ENCODE measurements at places on chromosomes 16 and 17.

- DNase-seq = peak; percentile 74
Observed at GRCh38 chr16:88731699-88732098, 25.4 kb downstream of the CTU2 start.

DNA sequence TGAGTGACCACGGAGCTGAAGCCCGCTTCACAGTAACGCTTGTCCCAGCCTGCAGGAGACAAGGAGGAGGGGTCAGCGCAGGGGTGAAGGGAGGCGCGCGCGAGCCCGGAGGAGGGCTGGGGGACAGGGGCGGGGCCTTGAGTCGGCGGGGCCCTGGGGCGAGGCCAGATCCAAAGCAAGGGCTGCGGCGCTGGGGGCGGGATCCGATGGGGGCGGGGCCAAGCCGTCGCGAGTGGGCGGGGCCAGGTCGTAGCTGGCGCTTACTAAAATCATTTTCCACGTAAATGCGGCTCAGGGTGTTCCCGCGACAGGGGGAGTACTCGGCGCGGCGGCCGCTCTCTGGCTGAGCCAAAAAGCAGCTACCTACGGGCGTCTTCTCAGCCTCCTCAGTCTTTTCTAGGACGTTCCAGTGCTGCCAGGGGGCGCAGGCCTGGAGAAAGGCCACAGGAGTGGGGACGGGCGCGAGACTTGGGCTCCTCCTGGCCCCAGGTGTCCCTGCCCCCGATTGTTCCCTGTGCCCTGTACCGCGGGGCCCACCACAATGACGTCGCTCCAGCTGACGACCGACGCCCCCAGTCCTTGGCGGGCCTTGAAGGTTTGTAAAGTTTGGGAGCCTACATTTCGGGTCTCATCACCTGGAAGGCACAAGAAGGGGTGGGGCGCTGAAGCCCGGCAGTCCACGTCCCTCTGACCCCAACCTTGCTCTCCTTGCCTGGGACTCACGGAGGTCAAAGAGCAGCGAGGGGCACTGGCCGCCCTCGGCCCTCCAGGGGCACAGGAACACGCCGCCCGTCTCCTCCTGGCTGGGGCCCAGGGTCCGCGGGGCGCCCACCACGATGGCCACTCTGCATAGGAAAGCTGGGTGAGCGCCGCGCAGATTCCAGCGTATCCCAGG, 3.9 kb downstream of the ITGA2B start:
- peak; percentile 89 for DNase-seq

DNA sequence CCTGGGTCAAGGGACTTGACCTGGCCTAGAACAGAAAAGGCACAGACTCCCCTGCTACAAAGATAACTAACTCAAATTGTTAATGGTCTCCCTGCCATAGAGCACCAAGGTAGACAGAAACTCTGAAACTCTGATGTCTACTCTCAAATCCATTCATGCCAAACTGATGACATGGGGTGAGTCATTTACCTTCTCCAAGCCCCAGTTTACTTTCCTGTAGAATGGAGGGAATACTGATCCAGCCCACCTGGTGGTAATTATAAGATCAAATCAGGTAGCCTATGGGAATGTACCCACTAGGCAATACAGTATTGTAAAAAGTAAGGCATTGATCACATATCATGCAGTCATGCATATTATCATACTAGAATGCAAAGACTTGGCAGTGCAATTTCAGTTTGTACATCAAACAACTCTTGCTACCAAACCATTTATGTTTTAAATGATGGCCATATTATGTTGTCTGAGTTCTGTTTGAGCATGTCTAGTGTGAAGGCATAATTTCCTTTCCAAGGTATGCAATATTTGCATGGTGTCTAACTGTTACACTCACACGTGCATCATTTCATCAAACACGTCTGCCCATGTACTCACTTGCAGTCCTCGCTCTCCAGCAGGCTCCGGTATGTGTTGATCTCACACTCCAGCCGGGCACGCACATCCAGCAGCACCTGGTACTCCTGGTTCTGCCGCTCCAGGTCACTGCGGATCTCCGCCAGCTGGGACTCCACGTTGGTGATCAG, 3.0 kb downstream of the KRT31 start:
- no peak for DNase-seq

DNA sequence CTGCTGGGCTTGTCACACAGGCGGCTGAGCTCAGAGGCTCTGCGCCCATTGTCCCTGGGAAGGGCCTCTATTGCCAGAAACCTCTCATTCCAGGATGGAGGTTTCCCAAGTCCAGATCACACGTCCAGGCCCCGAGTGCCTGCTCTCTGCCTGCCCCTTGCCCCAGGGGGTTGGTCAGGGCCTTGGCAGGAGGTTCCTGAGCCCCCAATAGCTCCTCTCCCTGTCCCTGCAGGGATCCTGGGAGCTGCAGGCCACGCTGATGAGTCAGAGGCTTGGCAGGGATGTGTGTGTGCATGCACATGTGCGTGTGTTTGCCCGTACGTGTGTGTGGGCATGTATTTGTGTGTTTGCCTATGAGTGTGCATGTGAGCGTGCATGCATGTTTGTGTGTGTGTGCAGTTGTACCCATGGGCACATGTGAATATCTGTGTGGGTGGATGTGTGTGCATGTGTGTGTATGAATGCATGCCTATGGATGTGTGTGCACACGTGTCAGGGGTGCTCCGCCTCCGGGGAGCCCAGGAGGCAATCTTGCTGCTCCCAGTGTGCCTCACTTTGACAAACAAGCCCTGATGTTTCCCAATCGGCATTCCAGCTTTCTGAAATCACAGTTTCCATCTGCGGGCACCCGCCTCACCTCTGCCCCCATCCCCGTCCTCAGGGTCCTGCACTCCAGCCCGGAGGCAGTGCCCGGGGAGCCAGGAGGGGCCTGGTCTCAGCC, 98.4 kb upstream of the GSE1 start:
- peak; percentile 97 for DNase-seq
